ENCODE measurements at places on chromosomes 3 and 15.

DNA sequence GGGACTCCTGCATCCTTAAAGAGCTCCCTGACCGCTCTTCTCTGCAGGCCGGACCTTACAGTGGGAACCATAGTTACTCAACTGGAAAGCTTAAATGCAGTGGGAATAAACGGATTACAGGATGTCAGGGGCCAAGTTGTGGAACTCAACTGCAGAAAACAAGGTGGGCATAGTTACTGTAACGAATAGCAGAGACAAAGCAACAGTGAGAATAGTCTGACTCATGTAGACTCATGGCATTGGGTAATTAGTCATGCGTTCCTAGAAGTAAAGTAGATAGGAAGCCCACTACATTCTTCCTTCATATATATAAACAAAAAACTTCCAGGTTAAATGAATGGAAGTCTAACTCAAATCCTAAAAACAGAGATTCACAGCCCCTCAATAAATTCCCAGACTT, 95.5 kb upstream of the CHRNA7 start:
- DNase-seq, result no peak

DNA sequence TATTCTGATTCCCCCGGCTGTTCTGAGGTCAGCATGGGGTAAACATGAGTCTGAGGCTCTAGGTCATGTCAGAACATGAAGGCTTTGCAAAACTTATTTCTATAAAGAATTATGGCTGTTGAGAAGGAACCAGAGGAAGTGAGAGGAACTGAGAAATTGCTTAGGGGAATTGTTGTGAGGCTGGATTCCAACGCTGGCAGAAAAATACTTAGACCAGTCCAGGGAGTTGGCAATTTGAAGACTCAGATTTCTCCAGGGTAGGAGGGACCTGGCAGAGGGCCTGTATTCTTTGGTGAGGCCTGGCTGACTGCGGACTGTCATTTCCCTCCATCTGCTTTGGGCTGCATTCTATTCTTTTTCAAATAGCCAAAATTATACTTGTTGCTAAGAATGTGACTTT, 155.5 kb downstream of the PLD1 start:
- DNase-seq, result no peak

GRCh38 chr3:112925969-112926368, 48.9 kb downstream of the CD200R1 start:
- no peak for DNase-seq

DNA sequence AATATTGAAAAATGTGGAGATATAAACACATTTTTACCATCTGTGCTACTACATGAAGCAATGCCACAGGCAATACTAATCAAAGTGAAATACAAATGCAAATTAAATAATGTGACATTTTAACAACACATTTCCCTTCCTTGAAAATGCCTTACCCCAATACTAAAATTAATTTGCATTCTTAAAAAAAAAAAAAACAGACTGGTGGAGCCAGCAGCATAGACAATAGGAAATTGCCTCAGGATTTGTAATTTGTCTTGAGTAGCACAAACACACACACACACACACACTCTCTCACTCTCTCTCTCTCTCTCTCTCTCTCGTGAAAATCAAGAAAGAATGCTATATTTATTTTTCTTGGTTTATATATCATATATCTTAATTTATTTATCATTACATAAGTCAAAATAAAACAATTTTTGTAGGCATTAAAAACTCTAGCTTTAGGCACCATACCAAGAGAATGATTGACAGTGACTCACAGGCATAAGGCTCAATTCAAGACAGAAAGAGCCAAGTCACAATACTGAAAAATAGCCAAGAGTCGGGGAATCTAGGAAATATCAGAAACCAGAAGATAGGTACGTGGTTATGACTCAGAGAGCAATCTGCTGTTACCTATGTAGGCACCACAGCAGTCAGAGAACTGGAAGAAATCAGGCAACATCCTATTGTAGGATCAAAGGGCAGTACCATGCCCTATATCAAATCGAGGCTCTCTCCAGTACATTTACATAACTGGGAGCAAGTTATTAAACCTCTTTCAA, 23.0 kb downstream of the SUCNR1 start:
- no peak for DNase-seq

GRCh38 chr3:14791343-14791945, 27.3 kb upstream of the FGD5 start:
- peak; percentile 30 for DNase-seq

DNA sequence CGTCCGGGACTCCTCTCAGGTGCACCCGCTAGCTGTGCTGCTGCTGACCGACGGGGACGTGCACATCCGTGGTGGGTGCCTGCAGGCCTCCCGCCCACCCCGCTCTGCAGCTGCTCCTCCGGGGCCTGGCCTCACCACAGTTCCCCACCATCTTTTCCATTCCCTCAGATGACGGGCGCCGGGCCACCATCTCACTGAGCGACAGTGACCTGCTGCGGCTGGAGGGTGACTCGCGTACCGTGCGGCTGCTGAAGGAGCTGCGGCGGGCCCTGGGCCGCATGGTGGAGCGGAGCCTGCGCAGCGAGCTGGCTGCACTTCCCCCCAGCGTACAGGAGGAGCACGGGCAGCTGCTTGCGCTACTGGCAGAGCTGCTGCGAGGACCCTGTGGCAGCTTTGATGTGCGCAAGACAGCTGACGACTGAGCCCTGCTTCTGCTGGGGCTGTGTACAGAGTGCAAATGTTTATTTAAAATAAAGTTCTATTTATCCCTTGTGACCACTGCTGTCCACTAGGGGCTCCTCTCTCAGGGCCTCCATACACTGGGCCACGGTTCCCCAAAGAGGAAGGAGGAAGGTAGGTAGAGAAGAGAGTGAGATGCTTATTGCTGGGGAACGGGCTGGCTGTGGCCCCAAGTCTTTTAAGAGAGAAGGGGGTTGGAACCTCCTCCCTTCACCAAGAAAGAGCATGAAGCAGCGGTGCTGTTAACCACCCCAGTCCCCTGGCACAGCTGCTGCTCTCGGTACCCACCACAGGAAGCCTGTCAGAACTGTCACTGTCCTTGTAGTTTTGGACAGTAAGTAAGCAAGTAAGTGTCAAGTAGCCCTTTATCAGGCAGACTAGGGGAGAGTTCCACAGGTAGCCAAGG, 47.0 kb downstream of the DHX30 start:
- DNase-seq, result no peak

DNA sequence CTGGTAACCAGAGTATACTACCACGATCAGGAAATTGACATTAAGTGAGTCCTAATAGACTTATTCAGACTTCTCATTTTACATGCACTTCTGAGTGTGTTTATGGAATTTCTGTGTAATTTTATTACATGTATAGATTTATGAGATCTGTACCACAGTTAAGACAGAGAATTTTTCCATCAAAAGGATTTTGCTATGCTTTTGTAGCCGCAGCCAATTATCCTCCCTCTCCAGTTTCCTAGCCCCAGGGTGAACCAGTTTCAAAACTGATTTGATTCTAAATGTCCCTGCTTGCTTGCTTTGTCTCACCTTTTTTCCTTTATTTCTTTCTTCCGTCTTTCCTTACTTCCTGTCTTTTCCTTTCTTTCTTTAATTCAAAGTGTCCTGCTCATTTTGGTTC, 661.2 kb upstream of the BCHE start:
- no peak for DNase-seq

- no peak for DNase-seq
These were observed 224.9 kb upstream of the TOPAZ1 start for GRCh38 chr3:44016818-44017217.

- DNase-seq, result no peak
These were observed 94.5 kb upstream of the MYZAP start for GRCh38 chr15:57496946-57497869.

- no peak for DNase-seq
These were observed 94.7 kb upstream of the TGFBR2 start for GRCh38 chr3:30511524-30512251.

DNA sequence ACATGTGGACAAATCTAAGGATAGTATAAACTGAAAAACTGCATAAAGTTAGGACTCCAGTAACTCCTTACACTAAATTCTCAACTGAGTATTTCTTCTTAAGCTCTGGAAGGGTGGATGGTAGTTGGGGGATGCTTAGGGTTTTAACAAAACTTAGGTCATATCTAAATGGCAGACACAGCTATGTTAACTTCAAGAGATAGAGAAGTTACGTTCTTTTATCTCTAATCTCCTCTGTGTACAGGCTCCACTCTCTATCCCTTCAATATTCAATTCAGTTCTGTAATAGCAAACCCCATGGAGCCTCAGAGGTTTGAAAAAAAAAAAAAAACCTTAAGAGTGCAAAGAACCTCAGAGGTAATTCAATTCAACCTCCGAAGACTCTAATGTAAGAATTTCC, 3.1 kb downstream of the CMTM6 start:
- DNase-seq, result no peak

DNA sequence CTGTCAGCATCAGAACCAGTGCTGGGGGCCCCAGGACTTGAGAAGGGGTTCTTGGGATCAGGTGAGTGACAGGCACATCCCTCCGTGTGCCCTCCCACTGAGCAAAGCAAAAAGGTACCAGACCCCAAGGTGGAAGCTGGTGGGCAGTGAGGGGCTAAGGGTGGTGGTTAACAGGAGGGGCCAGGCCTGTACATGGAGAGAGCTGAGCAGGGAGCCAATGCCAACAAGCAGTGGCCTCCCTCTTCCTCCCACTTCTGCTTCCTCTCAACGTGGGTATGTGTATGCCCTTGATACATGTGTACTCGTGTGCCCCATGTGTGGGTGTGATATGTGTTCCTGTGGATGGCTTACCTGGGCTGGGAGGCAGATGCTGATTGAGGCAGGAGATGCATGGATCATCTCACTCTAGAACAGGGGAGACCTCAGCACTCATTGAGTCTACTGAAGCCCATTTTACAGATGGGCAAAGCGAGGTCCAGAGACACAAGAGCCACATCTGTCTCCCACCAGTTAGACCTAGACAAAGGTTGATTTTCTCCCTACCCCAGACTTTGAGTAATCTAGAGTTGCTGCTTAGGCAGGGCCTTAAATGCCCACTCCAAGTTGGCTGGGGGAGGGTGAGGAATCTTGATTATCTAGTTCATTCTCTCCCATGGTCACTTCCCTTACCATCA, 945 bp downstream of the VIPR1 start:
- no peak for DNase-seq

DNA sequence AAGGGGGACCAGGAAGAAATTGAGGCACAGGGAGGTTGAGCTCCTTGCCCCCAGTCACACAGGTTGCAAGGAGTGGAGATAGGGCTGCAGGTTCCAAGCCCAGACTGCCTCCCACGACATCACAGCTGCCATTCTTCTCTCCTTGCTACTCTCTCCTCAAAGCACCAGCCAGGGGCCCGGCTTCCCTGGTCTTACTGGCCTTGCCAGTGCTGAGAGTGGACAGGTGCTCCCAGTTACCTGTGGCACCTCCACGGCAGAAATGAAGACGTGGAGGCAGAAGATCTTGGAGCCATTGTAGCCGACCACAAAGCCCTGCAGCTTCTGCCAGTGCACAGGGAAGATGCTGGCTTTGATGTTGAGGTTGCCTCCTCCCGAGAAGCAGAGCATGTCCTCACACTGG, 17.9 kb upstream of the ACAD9 start:
- no peak for DNase-seq

DNA sequence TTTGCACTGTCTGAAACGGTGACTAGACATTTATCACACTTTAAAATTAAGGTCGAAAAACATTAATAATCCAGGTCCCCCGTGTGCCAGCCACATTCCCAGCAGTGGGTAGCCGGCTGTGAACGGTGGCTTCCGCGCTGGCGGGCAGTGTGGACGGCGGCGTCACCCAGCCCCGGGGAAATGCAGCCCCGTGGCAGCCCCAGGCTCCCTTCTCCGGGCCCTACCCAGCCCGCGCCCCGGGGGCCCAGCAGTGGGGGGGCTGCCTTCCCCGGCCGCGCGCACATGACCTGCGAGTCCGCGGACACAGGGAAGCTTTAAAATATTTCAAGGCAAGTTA, 25.3 kb downstream of the GABRA5 start:
- no peak for DNase-seq

- no peak for DNase-seq
These were observed 655.9 kb upstream of the ADAMTS9 start for GRCh38 chr3:65343736-65344135.

GRCh38 chr3:189393598-189393997, 221.8 kb downstream of the TPRG1 start:
- DNase-seq, result no peak

DNA sequence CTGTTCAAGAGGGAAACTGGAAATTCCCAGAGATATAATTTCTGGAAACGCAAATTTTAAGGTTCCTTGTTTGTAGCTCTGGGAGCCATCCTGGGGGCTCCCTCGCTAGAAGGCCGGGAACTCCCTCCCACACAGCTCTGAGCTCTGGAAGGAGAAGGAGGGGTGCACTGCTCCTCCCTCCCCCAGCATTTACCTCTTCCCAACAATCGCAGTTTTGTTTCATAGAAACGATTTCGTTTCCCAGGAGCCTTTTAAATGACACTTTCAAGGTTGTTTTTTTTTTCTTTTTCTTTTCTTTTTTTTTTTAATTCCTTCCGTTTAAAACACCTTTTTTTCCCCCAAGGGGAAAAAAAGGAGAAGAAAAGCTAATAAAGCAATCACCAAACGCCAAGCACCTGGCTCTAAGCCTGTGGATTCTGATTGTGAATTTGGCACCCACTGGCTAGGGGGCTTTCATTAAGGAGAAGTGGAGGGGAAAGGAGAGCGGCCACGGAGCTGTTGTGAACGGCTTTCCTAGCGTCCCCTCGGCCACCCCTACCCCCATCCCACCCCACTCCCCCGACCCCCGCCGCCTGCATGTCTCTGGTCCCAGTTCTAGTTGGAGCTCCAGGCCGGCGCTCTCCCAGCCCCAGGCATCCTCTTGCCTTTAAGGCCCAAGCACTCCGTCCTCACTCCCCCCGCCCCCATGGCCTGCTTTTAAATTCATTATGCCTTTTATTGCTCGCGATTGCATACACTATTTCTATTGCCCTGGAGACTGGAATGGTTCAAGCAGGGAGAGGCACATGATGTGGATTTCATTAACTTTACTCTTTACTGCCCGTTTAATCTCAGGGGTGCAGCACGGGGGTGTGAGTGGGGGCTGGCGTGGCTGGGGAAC, 13.6 kb upstream of the CCDC33 start:
- no peak for DNase-seq

- no peak for DNase-seq
These were observed 1.6 kb upstream of the SEC61A1 start for GRCh38 chr3:128050597-128050996.

GRCh38 chr15:75069301-75069925, 46.0 kb downstream of the PPCDC start:
- no peak for DNase-seq
